ENCODE measurements at places on chromosomes 3 and 15.

- no peak for DNase-seq
Measured at GRCh38 chr15:101055411-101055810, 136.3 kb downstream of the LRRK1 start.

GRCh38 chr3:180947761-180948390, 35.4 kb downstream of the FXR1 start:
- no peak for DNase-seq

DNA sequence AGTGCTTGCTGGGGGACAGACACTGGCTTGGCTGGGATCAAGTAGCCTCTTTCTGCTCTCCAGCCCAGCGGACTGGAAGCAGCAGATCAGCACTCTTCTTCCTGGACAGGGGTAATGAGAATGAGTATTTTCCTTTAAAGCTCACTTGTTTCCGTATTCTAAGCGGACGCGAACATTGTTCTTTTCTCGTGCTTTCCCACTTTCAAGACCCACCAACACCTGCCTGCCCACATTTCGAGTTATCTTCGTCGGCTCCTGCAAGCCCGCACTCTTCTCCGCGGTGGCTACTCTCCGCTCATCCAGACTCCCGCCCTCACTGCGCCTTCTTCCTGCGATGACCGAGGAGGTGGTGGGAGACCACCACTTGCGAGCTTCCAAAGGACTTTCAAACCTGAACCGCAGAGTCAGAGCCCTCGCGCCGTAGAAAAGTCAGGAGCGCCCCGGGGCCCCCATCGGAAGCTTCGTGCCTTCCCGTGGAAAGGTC, 1.6 kb upstream of the PPM1L start:
- DNase-seq, result no peak

DNA sequence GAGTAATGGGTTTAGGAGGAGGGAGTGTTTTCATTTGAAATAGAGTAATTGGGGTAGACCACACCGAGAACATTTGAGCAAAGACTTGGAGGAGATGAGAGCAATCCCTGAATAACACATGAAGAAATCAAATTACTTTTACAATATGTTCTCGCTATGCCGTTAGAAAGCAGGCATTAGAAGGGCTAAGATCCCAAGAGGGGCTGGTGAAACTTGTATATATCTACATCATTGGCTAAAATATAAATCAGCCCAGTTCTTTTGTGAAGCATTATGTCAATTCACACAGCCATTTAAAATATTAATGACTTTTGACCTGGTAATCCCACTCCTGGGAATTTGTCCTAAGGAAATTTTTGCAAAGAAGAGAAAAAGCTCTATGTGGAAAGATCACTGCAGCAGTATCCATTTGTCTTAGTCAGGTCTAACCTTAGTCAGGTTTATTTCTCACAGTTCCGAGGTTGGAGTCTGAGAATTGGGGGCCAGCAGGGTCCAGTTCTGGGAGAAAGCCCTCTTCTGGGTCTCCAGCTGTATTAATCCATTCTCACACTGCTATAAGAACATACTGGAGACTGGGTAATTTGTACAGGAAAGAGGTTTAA, 31.0 kb downstream of the CCDC32 start:
- no peak for DNase-seq

- DNase-seq, result peak; percentile 2
Measured at GRCh38 chr3:28476194-28476593, 127.6 kb upstream of the AZI2 start.

DNA sequence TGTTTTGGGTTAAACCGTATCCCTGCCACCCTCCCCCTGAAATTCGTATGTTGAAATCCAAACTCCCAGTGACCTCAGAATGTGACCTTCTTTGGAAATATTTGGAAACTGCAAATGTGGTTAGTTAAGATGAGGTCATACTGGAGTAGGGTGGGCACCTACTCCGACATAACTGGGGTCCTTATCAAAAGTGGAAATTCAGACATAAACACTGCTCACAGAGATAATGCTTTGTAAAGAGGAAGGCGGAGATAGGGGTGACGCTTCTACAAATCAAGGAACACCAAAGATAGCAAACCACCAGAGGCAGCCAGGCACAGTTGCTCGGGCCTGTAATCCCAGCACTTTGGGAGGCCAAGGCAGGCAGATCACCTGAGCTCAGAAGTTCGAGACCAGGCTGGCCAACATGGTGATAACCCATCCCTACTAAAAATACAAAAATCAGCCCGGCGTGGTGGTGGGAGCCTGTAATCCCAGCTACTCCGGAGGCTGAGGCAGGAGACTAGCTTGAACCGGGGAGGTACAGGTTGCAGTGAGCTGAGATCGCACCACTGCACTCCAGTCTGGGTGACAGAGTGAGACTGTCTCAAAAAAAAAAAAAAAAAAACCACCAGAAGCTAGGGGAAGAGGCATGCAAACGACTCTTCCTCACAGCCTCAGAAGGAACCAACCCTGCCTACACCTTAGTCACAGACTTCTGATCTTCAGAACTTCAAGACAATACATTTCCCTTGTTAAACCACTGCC, 51.1 kb upstream of the CHD2 start:
- DNase-seq, result no peak

DNA sequence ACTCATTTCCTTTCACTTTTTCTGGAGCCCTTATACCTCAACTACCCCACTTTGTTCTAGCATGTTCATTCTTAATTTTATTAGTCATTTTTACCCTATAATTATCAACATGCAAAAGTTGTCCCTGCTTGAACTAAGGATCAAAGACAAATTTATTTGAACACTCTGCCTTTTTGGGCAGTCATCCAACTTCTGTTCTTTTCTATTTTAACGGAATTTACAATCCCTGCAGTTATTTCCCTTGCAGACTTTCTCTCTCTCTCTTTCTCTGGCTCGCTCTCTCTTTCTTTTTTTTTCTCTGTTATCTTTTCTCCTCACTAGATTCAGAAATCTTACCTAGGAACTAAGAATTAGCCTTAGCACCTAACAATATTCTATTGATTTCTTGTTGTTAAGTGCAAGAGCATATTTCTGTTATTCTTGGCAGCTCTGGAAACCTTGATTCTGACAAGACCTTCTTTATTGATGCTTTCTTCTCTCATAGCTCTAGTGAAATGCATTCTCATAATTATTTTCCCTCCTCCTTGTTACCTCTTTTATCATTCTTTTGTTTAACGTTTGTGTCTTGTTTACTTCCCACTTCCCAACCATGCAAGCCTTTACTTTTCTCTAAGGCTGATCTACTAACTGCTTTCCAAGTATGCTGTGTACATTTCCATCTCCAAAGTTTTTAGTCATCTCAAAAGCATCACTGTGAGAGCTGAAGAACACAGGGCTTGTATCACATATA, 951.6 kb downstream of the DIPK2A start:
- no peak for DNase-seq

DNA sequence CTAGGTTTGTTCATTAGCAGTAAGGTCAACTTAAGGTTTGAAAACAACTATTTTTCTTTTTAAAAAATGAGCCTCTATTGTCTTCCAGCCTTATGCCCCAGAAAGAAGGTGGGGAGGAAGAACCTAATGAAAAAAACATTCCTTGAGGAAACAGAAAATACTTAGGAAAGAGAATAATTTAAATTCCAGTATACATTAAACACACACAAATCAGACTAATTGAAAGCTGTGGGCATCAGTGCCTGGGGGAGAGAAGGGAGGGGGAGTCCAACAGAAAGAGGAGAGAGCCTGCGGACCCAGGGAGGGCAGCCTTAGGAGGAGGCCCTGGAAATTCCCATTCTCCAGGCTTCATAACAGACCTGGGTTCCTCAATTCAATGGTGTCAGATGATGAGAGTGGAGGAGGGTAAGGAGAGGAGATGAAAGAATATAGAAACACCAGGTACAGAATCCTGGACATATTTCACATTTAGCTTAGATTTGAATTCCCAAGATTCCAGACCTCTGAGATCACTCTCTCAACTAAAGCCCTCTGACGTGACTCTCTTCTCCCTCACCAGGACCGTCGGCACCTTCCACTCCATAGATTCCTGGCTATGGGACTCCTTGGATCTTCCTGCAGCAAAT, 320.5 kb upstream of the UMPS start:
- no peak for DNase-seq

GRCh38 chr3:40096661-40097111, 212.8 kb upstream of the EIF1B start:
- DNase-seq, result peak; percentile 76

- no peak for DNase-seq
Measured at GRCh38 chr3:19392150-19392549, 243.8 kb downstream of the KCNH8 start.
